ENCODE measurements at places on chromosomes 1 and 21.

DNA sequence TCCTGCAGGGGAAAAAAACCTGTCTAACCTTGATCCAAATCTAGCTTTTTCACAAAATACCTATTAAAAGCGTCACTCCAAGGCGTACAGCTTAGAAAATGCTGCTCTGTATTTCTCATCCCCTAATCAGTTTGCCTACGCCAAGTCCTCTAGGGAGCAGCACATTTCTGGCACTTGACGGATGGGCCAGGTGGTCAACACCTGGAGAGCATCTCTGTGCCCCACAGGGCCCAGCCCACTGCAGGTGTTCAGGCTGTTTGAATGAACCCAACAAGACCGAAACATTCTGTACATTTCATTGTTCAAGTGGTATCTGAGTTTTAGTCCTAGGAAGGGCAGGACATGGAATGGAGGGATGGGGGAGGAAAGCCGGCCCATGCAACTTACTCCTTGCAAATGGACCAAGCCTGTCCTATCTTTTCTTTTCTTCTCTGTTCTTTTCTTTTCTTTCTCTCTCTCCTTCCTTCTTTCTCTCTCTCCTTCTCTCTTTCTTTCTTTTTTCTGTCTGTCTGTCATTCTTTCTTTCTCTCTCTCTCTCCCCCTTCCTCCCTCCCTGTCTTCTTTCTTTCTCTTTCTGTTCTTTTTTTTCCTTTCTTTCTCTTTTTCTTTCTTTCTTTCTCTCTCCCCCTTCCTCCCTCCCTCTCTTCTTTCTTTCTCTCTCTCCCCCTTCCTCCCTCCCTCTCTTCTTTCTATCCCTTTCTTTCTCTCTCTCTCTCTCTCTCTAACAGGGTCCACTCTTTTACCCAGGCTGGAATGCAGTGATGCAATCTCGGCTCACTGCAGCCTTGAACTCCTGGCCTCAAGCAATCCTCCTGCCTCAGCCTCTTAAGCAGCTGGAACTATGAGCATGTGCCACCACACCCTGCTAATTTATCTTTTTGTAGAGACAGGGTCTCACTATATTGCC, 29.1 kb downstream of the IGFN1 start:
- no peak for DNase-seq

GRCh38 chr1:110328700-110329099, 10.5 kb upstream of the RBM15 start:
- DNase-seq: no peak

DNA sequence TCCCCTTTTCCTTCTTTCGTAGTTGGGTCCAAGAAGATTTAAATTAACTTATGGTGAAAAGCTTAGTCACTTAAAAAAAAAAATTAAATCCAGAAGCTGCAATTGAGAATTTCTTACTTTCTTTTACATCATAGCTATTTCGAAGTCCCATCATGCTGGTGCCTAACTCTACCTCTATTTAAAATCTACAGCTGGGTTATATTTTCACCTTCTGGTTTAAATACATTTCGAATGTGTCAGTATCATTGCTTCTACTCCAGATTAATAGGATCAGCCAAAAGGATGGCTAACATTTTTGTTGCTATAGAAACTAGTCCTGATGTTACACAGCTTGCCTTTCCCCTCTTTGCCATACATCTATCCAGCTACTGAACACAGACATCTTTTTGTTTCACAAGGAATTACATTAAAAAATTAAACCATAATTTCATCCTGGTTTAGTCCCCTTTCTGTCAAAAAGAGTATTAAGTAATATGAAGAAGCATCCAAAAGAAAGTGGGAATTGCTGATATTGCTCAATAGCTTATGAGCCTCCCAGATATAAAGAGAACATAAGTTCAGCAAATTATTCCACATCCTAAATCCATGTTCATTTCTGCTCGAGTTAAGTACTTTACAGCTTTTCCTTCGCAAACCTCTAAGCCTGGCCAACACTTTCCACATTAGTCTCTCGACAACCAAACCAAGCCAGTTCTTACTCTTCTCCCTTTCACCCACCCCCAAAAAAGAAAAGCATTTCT, 396.7 kb upstream of the DAB1 start:
- DNase-seq: no peak

DNA sequence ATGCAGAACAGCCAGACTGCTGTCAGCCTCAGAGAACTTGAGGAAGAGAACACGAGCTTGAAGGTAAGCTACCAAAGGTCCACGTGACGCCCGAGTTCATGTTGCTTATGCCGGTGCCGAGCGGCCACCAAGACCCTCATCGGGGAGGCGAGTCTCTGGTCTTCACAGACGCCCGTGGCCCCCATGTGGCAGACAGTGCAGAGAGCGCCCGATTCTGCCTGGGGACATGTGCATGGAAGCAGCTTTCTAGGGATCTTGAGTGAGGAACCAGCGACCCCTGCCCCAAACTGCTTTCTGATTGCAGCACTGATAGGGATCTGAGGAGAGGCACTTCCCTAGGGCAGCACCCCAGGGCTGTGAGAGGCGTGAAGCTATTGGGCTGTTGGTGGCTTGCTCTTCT, 56.3 kb upstream of the DIP2A start:
- no peak for DNase-seq

GRCh38 chr1:240362826-240363225, 249.1 kb downstream of the GREM2 start:
- no peak for DNase-seq

GRCh38 chr1:161986328-161986727, 37.3 kb downstream of the OLFML2B start:
- peak; percentile 48 for DNase-seq

- DNase-seq: no peak
Observed at GRCh38 chr1:3869751-3870301, 12.6 kb downstream of the DFFB start.

- peak; percentile 71 for DNase-seq
Observed at GRCh38 chr1:40032240-40032891, 8.2 kb upstream of the CAP1 start.

GRCh38 chr1:1796466-1796865, 18.2 kb upstream of the NADK start:
- no peak for DNase-seq

- DNase-seq: no peak
Observed at GRCh38 chr1:234842726-234843641, 233.0 kb upstream of the IRF2BP2 start.

DNA sequence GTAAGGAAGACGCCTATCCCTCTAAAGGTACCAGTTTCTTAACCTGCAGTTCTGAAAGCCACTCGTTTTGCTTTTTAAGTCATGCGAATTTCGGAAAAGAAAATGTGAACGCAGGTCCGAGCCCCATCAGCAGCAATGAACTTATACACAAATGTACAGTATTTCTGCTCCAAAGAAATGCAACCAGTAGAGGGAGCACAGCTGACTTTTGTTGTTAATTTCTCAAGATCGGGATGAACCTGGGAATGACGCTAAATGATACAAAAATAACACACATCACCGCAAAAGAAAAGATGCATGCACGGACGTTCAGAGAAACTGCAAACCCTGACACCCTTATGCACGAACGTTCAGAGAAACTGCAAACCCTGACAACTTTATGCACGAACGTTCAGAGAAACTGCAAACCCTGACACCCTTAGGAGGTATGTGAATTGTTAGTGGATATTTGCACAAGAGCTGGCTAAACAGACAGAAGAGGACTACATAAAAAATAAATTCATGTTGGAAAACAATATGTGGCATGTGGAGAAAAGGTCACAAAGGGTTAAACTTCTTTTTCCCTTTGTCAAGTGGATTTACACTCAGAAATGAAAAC, 3.5 kb upstream of the TIAM1 start:
- peak; percentile 9 for DNase-seq

GRCh38 chr21:34770576-34770975, 101.8 kb downstream of the CLIC6 start:
- DNase-seq: peak; percentile 34

- peak; percentile 35 for DNase-seq
Observed at GRCh38 chr1:70331962-70332361, 22.6 kb downstream of the ANKRD13C start.

DNA sequence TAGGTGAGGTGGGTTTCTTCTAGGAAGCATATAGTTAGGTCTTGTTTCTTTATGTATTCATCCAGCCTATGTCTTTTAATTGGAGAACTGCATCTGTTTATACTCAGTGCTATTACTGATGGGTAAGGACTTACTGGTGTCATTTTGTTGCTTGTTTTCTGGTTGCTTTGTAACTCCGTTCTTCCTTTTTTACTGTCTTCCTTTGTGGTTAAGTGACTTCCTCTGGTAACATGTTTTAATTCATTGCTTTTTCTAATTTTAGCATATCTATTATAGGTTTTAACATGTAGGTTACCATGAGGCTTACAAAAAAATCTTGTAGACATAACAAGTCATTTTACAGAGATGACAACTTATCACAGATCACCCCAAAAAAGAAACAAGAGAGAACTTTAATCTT, 160.8 kb downstream of the VAV3 start:
- DNase-seq: no peak

DNA sequence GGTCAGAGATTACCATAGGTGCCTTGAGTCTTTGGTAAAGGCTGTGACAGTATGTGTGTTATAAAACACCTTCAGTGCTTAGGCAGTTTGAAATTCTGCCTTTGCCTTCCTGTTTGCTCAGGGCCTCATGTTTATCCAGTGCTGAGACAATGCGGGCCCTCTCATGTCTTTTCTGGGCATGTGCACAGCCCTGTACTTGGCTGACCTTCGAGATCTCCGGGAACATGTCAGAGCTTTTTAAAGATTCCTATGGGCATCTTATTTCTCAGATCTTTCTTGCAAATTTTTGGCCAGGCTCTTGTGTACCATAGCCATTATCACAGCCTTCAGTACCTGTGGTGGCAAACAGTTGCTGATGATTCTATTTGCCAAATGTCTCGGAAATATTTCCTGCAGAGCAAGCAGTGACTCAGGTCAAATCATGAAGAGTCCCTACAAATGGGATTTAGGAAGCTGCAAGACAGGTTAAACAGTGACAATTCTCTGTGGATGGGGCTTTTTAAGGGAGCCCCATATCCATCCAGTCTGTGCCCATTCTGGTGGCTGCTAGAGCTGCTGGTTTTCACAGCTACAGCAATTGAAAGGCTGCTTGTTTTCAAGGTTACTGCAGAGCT, 42.1 kb downstream of the HOOK1 start:
- DNase-seq: no peak

DNA sequence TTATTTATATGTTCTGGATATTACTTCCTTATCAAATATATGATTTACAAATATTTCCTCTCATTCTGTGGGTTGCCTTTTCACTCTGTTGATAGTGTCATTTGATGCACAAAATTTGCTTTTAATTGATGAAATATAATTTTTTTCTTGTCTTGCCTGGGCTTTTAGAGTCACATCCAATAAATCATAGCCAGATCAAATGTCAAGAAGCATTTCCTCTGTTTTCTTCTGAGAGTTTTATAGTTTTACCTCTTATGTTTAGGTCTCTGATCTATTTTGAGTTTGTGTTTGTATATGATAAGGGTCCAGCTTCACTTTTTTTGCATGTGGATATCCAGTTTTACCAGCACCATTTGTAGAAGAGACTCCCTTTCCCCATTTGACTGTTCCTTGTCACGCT, 29.5 kb downstream of the CD46 start:
- no peak for DNase-seq

GRCh38 chr21:36065497-36066036, 4.3 kb upstream of the CBR1 start:
- DNase-seq: peak; percentile 77

DNA sequence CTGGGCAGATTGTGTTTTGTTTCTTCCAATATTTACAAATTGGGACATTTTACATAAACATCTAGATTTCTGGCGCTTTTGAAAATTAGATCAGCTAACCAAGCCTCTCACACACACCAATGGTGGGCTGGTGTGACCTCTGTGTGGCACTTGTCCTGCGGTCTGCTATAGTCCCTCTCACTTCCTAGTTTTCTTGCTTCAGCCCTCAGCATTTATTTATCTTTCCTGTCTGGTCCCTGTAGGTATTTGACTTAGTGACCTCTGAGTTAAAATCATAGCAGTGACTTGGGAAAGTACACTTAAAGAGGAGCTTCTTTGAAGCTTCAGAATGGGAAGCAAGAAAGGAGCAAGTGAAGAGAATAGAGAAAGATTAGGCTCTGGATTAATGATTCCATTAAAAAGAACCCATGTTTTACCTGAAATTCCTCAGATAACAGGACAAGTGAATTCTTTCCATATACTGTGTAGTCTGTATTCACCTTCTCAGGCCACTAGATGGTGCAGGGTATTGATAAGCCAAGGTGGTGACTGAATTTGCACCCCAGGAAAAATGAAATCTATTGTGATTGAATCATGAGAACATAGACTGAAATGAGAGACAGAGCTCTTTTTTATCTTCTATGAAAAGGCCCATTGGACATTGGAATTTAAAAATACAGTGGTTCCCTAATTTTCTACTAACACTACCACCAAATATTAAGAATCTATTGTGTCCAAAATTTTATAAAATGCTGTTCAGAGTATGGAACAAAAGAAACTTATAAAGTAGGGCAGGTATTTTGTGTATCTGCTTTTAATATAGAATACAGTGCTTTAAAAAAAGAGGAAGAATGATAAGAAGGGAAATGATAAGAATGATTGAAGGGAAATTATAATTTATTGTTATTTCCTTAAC, 7.1 kb upstream of the DIPK1A start:
- peak; percentile 9 for DNase-seq

GRCh38 chr1:156703336-156703735, 2.0 kb downstream of the CRABP2 start:
- no peak for DNase-seq

GRCh38 chr1:59878370-59878769, 48.2 kb downstream of the CYP2J2 start:
- no peak for DNase-seq

GRCh38 chr1:201713086-201713810, 115.7 kb upstream of the IPO9 start:
- peak; percentile 100 for DNase-seq

DNA sequence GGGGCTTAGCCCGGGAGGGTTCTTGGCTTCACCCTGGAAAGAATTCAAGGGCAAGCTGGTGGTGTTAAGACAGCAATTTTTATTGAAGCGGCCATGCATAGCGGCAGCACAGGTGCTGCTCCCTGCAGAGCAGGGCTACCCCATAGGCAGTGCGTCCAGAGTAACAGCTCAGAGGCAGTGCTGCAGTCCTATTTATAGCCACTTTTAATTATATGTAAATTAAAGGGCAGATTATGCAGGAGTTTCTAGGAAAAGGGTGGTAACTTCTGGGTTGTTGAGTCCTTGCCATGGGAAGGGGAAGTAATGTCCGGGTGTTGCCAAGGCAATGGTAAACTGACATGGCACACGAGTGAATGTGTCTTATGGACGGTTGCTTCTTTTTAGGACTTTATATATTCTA, 57.0 kb downstream of the VPS26C start:
- no peak for DNase-seq

DNA sequence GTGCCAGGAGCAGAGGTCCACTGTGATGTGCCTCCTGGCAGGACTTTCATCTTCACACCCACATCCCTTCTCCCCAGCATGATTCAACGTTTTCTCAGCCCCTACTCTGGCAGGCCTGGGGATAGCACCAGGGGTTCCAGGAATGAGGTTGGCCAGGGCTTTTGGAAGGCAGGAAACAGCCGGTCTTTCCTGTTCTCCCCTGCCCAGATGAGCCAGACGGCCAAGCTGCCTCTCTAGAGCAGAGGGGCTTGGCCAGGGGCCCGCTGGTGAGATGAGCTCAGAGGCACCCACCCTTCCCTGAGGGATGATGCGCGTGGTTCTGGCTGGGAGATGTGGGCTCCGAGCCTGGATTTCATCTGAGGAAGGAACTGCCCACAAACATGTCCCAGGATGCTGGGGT, 4.3 kb upstream of the MFAP2 start:
- peak; percentile 94 for DNase-seq

- no peak for DNase-seq
Observed at GRCh38 chr1:61253912-61254633, 171.7 kb downstream of the NFIA start.

- no peak for DNase-seq
Observed at GRCh38 chr21:32197896-32198295, 81.0 kb downstream of the MIS18A start.

All from EH (cell line).